ENCODE measurements at places on chromosomes 3 and 15.

DNA sequence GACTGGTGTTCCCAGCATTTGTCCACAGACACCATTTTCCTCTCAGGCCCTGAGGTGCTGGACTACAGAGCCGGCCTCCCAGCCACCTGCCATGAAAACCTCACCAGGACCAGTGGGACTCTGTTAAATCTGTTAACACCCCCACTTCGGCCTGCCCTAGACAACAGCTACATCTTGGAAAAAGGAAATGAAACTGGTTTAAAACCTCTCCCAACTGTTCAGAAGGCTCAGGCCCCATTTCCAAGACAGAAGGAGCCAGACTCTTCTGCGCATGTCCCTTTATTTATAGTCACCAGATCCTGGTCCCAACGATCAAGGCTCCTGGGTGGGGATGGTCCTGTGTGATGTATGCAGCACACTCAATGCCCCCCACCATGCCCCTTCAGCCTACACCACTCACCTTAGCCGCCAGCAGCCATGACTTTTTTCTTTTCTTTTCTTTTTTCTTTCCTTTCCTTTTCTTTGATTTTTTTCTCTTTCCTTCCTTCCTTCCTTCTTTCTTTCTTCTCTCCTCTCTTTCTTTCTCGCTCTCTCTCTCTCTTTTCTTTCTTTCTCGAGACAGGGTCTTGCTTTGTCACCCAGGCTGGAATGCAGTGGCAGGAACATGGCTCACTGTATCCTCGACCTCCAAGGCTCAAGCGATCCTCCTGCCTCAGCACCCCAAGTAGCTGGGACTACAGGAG is 25.5 kb upstream of the FLNB start:
- no peak for DNase-seq

GRCh38 chr3:86047161-86047560 is 943.8 kb downstream of the VGLL3 start:
- DNase-seq: no peak

DNA sequence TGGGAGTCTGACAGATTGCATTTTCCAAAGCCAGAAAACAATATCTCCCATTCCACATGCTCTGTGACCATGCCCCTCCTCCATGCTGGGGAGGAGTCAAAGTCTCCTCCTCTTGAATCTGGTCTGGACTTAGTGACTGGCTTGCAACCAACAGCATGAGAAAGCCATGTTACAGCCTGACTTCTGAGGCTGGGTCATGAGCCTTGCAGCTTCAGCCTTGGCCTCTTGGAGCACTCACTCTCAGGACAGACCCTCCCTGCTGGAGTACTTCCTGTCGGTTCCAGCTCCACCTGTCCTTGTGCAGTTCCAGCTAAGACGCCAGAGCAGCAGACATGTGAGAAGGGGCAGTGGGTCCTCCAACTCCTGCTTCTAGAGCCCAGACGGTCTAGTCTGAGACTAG is 49.7 kb upstream of the RBSN start:
- peak; percentile 49 for DNase-seq

DNA sequence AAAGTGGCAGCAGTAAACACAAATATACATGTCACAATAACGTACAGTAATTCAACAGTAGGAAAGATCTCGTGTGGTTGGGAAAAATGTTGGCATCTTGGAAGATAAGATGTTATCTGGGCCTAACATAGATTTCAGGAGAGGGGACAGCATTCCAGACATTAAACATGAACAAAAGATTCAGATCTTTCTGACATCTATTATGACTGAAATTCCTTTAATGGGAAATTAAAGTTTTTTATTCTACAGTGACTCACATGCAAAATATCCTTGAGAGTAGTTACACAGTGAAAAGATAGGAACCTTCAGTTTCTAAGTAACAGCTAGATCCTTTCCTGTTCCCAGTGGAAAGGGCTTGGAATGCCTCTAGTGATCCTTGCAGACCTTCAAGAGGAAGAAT is 9.2 kb downstream of the NDUFB5 start:
- no peak for DNase-seq

GRCh38 chr15:99082798-99083197 is 22.1 kb upstream of the SYNM start:
- no peak for DNase-seq

DNA sequence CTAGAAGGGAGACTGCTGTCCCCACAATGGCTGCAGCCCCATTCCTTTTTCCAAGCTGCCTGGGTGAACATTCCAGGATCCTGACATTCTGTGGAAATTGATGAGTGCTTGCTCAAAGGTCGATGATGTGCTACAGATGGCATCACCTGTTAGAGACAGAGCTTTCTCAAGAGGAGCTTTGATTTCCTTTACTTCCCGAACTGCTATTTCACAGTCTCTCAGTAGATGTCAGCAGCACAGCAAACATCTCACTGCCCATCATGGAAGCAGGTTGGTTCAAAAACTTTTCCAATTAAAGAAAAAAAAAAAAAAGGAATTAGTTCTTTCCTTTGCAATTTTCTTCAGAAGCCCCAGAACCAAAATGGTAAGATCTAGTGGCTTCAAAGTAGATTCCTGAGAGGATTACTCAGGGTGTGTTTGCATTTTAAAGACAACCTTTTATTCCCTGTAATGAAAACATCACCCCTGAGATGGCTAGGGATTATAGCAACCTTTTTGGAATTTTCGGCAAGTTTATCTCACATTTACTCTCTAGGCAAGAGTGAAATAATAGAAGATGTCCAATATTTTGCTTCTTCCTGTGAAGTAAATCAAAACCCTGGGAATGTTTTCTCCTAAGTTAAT is 44.8 kb downstream of the POLR2M start:
- no peak for DNase-seq

GRCh38 chr15:40770147-40770721 is 454 bp downstream of the C15orf62 start:
- no peak for DNase-seq

DNA sequence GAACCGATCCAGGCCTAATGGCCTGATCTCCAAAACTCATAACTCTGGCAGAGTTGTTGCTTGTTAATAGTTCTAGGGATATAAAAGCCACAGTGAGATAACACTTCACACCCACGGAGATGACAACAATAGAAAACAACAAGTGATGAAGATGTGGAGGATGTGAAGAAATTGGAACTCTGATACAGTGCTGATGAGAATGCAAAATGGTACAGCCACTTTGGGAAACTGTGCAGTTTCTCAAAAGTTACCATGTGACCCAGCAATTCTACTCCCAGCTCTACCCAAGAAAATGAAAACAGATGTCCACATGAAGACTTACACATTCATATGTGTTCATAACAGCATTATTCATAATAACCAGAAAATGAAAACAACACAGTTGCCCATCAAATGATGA is 3.8 kb downstream of the CMTM7 start:
- no peak for DNase-seq

DNA sequence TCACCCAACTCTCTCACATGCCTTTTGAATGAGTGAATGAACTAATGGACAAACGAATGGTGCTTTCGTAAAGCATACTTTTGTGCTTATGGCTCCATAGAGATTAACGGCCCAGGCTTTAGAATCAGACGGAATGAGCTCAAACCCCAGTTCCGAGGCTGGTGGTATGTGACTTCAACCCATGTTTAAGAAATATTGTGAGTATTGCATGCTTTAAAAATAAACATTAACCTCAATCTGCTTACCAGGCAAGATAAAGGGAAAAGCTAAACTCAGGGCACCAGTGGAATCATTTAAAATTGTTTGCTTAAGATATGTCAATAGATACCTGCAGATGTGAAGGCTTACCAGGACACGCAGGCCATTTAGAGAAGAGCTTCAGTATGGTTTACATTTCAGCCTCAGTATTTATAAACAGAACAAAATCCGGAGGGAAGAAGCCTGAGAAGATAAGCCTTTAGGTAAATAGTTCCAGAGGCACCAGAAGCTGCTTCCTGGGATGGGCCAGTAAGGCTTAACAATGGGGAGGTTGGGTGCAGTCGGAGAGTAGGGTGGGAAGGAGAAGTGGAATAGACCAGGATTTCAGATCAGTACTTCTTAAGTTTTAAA is 186.4 kb downstream of the ADAMTS9 start:
- DNase-seq: no peak
